Fibroblast of the aortic adventitia (primary cell): ENCODE measurements at places on chromosomes 11 and 22. TPM values are rescaled to one million over a fixed set of nuclear protein-coding genes. Genes with fewer than 3 reads are reported as not detected.

The SHANK3 gene
- 0.90 and 0.98 TPM in 2 replicates for total RNA-seq

GRCh38 chr22:34080433-34080832 is 160.2 kb upstream of the LARGE1 start:
- no peak for DNase-seq

DNA sequence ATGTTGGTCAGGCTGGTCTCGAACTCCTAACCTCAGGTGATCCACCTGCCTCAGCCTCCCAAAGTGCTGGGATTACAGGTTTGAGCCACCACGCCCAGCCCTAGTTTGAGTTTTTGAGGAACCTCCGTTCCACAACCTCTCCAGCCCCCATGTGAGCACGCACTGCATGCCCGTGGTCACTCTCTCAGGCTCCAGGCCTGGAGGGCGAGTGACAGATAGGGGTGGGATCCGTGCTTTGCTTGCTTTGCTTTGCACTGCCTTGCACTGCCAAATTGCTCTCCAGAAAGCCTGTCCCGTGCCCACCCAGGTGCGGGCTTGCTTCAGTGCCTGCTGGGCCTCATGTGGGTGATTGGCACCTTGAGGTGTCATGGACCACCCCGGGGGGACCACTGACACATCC is 29.9 kb downstream of the FGF4 start:
- DNase-seq = no peak

The TMEM191C gene
- 0.08 and 0.45 TPM in 2 replicates for total RNA-seq

DNA sequence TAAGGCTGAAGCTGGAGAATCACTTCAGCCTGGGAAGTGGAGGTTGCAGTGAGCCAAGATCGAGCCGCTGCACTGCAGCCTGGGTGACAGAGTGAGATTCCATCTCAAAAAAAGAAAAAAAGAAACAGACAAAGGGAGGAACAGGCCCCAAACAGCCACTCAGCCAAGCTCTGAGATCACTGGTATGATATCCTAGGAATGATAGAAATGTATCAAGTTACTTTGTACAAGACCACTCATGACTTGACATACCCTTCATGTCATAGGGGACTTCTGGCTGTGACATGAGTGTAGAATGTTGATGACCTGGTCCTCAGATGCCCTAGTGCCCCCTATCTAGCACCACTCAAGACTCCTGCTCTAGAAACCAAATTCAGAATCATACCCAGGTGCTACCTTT is 216.5 kb downstream of the NAV2 start:
- DNase-seq = no peak

DNA sequence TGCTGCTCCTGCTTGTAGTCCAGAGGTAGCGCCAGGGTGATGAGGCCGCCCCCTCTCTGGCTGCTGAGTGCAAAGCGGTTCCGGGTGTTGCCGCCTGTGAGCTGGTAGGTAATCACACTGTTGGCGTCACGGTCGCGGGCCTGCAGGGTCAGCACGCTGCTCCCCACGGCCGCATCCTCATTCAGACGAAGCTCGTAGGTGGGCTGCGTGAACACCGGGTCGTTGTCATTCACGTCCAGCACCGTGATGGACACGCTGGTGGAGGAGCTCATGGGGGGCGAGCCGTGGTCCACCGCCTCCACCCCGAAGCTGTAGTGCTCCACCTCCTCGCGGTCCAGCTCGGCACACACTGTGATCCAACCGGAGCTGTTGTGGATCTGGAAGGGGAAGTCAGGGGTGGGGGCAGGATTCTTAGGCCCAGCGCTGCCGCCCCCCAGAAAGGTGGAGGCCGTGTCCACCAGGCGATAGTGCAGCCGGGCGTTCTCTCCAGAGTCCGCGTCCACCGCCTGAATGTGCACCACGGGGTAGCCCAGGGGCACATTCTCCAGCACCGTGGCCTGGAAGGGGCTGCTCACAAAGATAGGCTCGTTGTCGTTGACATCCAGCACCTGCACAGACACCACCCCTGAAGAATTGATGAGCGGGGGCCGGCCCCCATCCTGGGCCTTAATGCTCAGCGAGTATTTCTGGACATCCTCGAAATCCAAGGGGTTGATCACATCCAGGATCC is 2.4 kb downstream of the CELSR1 start:
- no peak for DNase-seq

DNA sequence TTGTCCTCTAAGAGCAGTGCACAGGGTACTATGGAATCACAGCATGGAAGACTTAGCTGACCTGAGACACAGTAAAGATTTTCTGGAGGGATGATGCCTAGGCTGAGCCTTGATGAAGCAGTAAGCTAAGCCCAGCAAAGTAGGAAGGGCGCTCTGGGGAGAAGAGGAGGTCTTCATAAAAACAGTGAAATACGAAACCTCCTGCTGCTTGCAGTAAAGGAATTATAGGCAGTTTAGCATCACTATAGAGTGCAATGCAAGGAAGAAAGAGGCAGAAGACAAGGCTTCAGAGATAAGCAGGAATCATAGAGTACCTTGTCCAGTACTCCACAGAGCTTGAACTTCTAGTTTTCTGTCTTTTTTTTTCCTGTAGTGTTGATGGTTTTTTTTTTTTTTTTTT is 555.7 kb upstream of the CADM1 start:
- DNase-seq = no peak

GRCh38 chr11:126334659-126335462 is 20.6 kb upstream of the ST3GAL4 start:
- no peak for DNase-seq

- DNase-seq = no peak
These were observed 63.2 kb downstream of the BTG4 start for GRCh38 chr11:111448831-111449557.

The SIAE gene
- 14.6 and 15.1 TPM in 2 replicates for total RNA-seq

GRCh38 chr22:23820748-23821211 is 18.0 kb downstream of the DERL3 start:
- DNase-seq = no peak

GRCh38 chr22:48753381-48753730 is 1074.3 kb downstream of the BRD1 start:
- no peak for DNase-seq

- peak; percentile 77 for DNase-seq
These were observed 1.7 kb downstream of the PHF21A start for GRCh38 chr11:46119352-46120216.

DNA sequence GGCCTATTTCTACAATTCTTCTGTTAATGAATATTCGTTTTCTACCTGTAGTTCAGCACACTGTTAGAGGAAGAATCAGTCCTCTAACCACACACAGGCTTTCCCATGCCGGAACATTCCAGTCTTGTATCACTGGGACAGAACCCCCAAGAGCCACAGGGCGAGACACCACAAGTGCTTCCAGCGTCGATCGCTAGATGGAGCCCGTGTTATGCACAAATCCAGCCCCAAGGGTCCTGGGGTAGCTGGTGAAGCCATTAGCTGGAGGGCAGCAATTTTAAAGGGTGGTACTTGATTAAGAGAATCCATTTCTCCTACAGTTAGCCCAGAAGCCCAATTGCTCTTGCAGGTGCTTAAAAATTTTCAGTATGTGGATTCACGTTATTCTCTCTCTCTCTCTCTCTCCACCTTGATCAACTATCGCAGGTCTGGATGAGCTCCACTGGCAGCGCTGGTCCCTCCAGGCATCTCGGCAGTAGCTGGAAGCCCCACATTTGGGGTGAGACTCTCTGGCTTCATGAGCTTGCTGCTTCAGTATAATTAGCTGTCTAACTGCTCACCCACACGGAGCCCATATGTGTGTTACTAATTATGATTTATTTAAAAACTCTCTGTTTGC is 148.2 kb upstream of the SNX19 start:
- DNase-seq = peak; percentile 64

DNA sequence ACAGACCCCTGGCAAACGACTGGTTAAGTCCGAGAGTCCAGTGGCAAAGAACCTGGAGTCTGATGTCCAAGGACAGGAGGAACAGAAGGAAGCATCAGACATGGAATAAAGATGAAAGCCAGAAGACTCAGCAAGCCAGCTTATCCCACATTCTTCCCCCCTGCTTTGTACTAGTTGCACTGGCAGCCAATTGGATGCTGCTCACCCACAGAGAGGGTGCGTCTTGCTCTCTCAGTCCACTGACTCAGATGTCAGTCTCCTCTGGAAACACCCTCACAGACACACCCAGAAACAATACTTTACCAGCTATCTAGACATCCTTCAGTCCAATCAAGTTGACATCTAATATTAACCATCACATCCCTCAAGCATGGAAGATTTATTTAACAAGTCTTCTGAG is 1265.8 kb upstream of the CNTN5 start:
- peak; percentile 3 for DNase-seq

GRCh38 chr22:46031066-46031465 is 54.1 kb upstream of the WNT7B start:
- DNase-seq = no peak

The OR2AG2 gene
- total RNA-seq = 0.09 and 0.33 TPM in 2 replicates

DNA sequence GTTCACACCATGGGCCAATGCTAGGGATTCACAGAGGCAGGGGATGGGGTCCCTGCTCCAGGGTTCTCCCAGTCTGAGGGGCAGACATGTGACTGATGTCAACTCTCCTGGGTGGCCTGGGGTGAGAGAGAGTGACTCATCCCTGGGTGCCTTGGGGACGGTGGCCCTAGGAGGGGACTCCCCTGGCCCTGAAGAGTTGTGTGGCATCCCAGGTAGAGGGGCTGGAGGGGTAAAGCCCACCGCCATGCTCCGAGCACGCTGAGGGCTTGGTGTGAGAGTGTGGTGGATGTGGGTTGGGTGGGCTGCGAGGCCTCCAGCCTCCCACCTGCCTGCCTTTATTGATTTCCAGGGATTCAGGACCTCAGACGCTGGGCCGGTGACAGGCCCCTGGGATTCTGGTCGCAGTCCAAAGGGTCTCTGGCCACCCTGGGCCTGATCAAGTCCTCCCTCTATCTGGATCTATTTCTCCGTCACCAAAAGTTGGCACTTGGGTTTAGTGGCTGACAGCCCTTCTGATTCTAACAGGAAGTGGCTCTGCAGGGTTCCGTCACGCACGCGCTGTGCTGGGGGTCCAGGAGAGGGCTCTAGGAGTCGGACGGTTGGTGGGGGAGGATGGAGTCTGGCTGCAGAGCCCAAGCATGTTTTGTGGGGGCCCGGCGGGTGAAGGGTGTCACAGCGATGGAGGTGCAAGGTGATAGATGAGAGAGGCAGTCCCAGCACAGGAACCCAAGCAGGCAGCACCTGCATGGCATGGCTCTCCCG is 27.3 kb upstream of the WNT7B start:
- DNase-seq = no peak

The MISFA gene
- total RNA-seq = 0.45 and 2.8 TPM in 2 replicates

GRCh38 chr11:65417702-65418430 is 4.7 kb upstream of the NEAT1 start:
- peak; percentile 61 for DNase-seq

The OR10A5 gene
- total RNA-seq = not detected in 2 replicates

The RAB38 gene
- 0.41 and 1.2 TPM in 2 replicates for total RNA-seq

The ANO1 gene
- total RNA-seq = 0.36 TPM in 1 of 2 replicates, not detected in the other

- peak; percentile 65 for DNase-seq
These were observed 118.9 kb upstream of the PARVA start for GRCh38 chr11:12258451-12258850.

DNA sequence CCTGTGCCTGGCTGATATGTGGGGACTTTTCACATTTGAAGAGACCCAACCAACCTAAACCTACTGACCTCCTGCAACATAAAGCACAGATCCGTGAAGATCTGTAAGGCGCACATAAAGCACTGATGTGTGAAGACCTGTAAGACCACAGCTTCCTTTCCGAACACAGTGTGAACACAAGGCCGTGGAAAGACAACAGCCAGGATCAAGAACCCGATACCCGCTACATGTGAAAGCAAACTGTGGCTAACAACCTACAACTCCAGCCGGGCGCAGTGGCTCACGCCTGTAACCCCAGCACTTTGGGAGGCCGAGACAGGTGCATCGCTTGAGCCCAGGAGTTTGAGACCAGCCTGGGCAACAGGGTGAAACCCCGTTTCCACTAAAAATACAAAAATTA is 17.6 kb upstream of the PPFIA1 start:
- no peak for DNase-seq

DNA sequence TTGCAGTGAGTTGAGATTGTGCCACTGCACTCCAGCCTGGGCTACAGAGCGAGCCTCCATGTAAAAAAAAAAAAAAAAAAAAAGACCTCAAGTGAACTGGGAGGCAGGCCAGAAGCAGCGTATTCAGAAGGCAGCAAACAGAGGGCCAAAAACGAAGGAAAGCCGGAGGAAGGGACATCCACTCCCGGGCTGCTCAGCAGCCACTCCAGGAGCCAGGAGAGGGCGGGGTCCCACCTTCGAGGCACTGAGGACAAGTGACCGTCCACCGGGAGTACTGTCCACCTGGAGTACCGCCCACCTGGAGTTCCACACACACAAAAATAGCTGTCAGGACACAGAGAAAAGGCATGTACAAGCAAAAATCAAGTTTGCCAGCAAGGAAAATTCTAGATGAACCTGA is 5.5 kb downstream of the TOLLIP start:
- peak; percentile 37 for DNase-seq

The CHRNA10 gene
- total RNA-seq = 0.57 and 1.1 TPM in 2 replicates

- DNase-seq = peak; percentile 97
These were observed 27.5 kb downstream of the ADAMTS8 start for GRCh38 chr11:130400781-130401483.
